Activated naive CD8-positive, alpha-beta T cell treated with anti-CD3 and anti-CD28 coated beads, Interleukin-2, amount 10 ng/mL, durations not matched to agents 7 days and 5 days (primary cell): ENCODE measurements at places on chromosomes 7 and 10. TPM values are rescaled to one million over a fixed set of nuclear protein-coding genes. Genes with fewer than 3 reads are reported as not detected.

CPXM2 gene
- total RNA-seq: not detected

ELMO1 gene
- total RNA-seq: 73.4 TPM

- DNase-seq: no peak
These were observed 163.7 kb upstream of the AHR start for GRCh38 chr7:17134786-17135185.

- DNase-seq: no peak
These were observed 9.7 kb upstream of the RASSF4 start for GRCh38 chr10:44949915-44950314.

DNA sequence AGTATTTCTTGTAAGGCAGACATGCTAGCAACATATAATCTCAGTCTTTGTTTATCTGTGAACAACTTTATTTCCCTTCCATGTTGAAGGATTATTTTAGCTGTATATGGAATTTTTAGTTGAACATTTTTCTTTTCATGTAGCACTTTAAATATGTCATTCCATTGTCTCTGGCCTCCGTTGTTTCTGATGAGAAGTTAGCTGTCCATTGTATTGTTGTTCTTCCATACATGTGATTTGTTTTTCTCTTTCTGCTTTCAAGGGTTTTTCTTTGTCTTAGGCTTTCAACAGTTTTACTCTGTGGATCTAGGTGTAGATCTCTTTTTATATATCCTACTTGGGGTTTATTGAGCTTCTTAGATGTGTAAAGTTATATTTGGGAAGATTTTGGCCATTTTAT is 66.3 kb upstream of the COMTD1 start:
- no peak for DNase-seq

LDB3 gene
- not detected for total RNA-seq

MSS51 gene
- 4.8 TPM for total RNA-seq

- no peak for DNase-seq
These were observed 53.4 kb downstream of the CFAP46 start for GRCh38 chr10:132888898-132889490.

- DNase-seq: peak; percentile 37
These were observed at the start of gene MEST for GRCh38 chr7:130491841-130492522. Gene MEST, plus strand, starts transcription at chr7:130492085. Its CDS starts 229 bp downstream, at chr7:130492314.

GRCh38 chr10:85612378-85612775 is 754.2 kb downstream of the GRID1 start:
- DNase-seq: peak; percentile 37

- no peak for DNase-seq
These were observed 205.0 kb downstream of the FANK1 start for GRCh38 chr10:126101325-126101724.

FXYD4 gene
- total RNA-seq: not detected

- DNase-seq: no peak
These were observed 60.7 kb downstream of the GPAM start for GRCh38 chr10:112122827-112123226.

AASS gene
- total RNA-seq: 2.2 TPM
